Osteocyte (in vitro differentiated cells): ENCODE measurements at places on chromosomes 12 and 14. TPM values are rescaled to one million over a fixed set of nuclear protein-coding genes. Genes with fewer than 3 reads are reported as not detected.
A peak's percentile ranks its signal among the peaks of the same experiment; 100 is the strongest.

GALNT6 gene
- total RNA-seq, result 0.71 and 0.94 TPM in 2 replicates

GRCh38 chr12:98421316-98421715, 94.1 kb upstream of the TMPO start:
- no peak overlapping the region for H3K4me3 ChIP-seq
- H3K27me3 ChIP-seq, result no peaks in the 10 kb centered on the region
- no peaks in the 10 kb centered on the region for H3K36me3 ChIP-seq
- no peak for DNase-seq
- H3K27ac ChIP-seq, result no peak overlapping the region

TAS2R10 gene
- total RNA-seq, result 0.84 and 1.5 TPM in 2 replicates

- no peak overlapping the region for H3K4me3 ChIP-seq
- H3K27ac ChIP-seq, result no peak overlapping the region
- peaks cover 10% of the 10 kb centered on the region for H3K27me3 ChIP-seq
- DNase-seq, result no peak
- peaks cover 5% of the 10 kb centered on the region for H3K4me1 ChIP-seq
Observed at GRCh38 chr14:46582826-46583225, 68.8 kb downstream of the RPL10L start.

DNA sequence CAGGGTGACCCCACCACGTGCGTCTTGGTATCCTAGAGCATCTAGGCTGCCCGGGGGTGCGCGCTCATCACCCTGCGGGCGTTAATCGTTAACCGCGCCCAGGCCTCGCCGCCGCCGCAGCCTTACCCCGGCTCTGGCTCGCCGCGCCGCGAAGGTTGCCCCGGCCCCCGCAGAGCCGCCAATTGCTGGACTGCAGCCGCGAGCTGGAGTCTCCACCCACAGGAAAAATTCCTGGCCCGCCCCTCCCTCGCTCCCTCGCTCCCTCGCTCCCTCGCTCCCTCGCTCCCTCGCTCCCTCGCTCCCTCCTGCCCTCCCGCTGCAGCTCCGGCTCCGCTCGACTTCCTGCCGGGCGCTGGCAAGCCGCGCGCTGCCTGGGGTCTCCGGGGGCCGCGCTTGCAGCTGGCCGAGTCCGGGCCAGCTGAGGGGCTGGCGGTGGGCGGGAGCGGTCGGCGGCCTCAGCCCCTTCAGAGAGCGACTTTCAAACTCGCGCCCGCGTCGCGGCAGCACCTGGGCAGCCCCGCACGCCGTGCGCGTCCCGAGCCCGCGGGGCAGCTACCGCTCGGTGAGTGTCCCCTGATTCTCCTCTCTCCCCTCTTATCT, at the start of gene PLEKHG3:
Gene PLEKHG3, plus strand, starts transcription at position 282 of the 600 bp plus-strand sequence. CDS start 23,208 bp downstream, outside the sequence.
- DNase-seq, result peak; percentile 94
- H3K27me3 ChIP-seq, result no peaks in the 10 kb centered on the region
- peak within 1 kb of the TSS; percentile 81 for H3K27ac ChIP-seq
- H3K4me3 ChIP-seq, result peak within 1 kb of the TSS; percentile 84

DNA sequence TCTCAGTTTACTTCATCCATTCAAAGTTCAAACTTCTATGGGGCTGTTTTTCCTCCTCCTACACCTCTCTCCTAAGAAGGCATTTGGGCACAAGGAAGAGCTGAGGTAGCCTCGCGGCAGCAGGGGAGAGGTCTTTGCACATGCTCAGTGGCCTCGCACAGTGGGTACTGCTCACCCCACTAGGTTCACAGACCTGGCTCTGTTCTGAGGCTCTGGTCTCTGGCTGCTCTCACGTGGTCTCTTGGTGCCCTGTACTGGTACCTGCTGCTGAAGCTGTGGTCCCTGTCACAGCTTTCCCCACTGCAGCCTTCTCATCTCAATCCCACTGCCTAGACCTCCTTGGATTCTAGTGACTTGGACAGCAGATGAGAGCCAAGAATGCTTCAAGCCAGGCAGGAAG, 134.7 kb upstream of the CRY1 start:
- no peak for DNase-seq
- peaks cover 3% of the 10 kb centered on the region for H3K4me1 ChIP-seq
- H3K4me3 ChIP-seq, result no peak overlapping the region
- H3K27me3 ChIP-seq, result peaks cover 9% of the 10 kb centered on the region
- no peaks in the 10 kb centered on the region for H3K36me3 ChIP-seq

- no peak overlapping the region for H3K4me3 ChIP-seq
- no peak for DNase-seq
- no peaks in the 10 kb centered on the region for H3K27me3 ChIP-seq
Observed at GRCh38 chr14:22502551-22502950, 86.5 kb downstream of the DAD1 start.

AKAP6 gene
- 3.8 and 4.1 TPM in 2 replicates for total RNA-seq

GRCh38 chr12:125148316-125148715, 83.1 kb downstream of the AACS start:
- no peak for DNase-seq
- H3K27me3 ChIP-seq, result peaks cover 3% of the 10 kb centered on the region
- no peak overlapping the region for H3K4me3 ChIP-seq
- no peak overlapping the region for H3K27ac ChIP-seq
- H3K4me1 ChIP-seq, result no peaks in the 10 kb centered on the region
- H3K36me3 ChIP-seq, result no peaks in the 10 kb centered on the region

- no peak for DNase-seq
- H3K27me3 ChIP-seq, result no peaks in the 10 kb centered on the region
- no peak overlapping the region for H3K4me3 ChIP-seq
- no peak overlapping the region for H3K27ac ChIP-seq
- no peaks in the 10 kb centered on the region for H3K36me3 ChIP-seq
Observed at GRCh38 chr12:97967831-97968230, 505.2 kb downstream of the RMST start.

BIN2 gene
- not detected in 2 replicates for total RNA-seq

BCL11B gene
- total RNA-seq, result 0.16 and 0.18 TPM in 2 replicates

DNA sequence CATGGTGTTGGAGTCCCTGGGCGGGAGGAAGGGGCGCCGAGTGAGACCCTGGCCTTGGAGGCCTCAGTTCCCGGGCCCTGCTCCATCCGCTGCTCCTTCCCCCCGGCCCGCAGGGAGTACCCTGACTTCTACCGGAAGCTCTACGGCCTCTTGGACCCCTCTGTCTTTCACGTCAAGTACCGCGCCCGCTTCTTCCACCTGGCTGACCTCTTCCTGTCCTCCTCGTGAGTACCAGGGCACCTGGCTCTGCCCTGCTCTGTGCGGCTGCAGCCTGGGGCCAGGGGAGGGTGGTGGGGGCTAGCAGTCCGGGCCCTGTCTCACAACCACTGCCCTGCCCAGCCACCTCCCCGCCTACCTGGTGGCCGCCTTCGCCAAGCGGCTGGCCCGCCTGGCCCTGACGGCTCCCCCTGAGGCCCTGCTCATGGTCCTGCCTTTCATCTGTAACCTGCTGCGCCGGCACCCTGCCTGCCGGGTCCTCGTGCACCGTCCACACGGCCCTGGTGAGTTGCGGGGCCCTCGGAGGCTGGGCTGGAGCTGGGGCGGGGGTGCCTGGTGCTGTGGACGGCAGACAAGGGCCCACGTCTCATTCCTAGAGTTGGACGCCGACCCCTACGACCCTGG, 7.0 kb downstream of the NOC4L start:
- peaks cover under 1% of the 10 kb centered on the region for H3K4me1 ChIP-seq
- H3K4me3 ChIP-seq, result no peak overlapping the region
- H3K27me3 ChIP-seq, result no peaks in the 10 kb centered on the region
- H3K36me3 ChIP-seq, result no peaks in the 10 kb centered on the region
- no peak overlapping the region for H3K27ac ChIP-seq

GRCh38 chr12:78176643-78177042, 345.9 kb downstream of the NAV3 start:
- DNase-seq, result no peak
- H3K4me3 ChIP-seq, result no peak overlapping the region
- no peak overlapping the region for H3K27ac ChIP-seq
- no peaks in the 10 kb centered on the region for H3K36me3 ChIP-seq
- no peaks in the 10 kb centered on the region for H3K4me1 ChIP-seq
- no peaks in the 10 kb centered on the region for H3K27me3 ChIP-seq

- DNase-seq, result no peak
- no peaks in the 10 kb centered on the region for H3K36me3 ChIP-seq
- peak overlapping the region; percentile 50 for H3K27ac ChIP-seq
- peaks cover 53% of the 10 kb centered on the region for H3K4me1 ChIP-seq
- peaks cover 21% of the 10 kb centered on the region for H3K27me3 ChIP-seq
Observed at GRCh38 chr12:56838621-56839488, 75.7 kb downstream of the HSD17B6 start.

- peaks cover 2% of the 10 kb centered on the region for H3K4me1 ChIP-seq
- no peak overlapping the region for H3K4me3 ChIP-seq
- DNase-seq, result no peak
- no peaks in the 10 kb centered on the region for H3K36me3 ChIP-seq
Observed at GRCh38 chr12:92553389-92553788, 149.4 kb upstream of the PLEKHG7 start.

EMP1 gene
- total RNA-seq, result 163 and 170 TPM in 2 replicates

DNA sequence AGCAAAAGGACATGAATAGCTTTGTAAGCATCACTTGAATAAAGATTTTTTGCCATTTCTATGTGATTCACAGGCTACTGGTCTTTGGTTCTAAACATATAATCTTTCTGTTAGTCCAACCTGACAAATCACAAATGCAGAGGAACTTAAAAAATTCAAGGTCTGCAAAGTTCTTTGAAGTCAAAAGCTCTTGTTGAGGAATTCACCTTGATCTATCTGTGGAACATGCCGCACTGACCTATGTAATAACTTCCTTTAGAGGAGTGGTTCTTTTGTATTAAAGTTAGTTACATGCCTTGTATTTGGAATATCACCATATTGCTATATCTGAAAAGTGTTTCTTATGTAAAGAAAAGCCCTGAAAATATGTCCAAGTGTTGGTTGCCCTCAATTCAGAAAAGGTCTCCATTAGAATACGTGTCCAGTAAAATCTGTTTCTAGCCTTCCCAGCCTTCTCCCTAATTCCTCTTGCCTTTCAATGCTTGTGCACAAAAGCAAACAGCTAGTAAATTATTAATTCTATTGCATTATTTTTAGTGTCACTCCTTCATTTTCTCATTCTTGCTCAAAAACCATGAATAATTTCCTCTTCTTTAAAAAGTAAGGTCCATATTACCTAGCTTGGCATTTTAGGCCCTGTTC, 1192.8 kb downstream of the FLRT2 start:
- no peak overlapping the region for H3K27ac ChIP-seq
- no peaks in the 10 kb centered on the region for H3K36me3 ChIP-seq
- DNase-seq, result no peak
- H3K27me3 ChIP-seq, result no peaks in the 10 kb centered on the region

GRCh38 chr14:52618602-52619001, 66.0 kb downstream of the GPR137C start:
- H3K27ac ChIP-seq, result no peak overlapping the region
- no peaks in the 10 kb centered on the region for H3K27me3 ChIP-seq
- no peak for DNase-seq
- H3K36me3 ChIP-seq, result no peaks in the 10 kb centered on the region
- no peaks in the 10 kb centered on the region for H3K4me1 ChIP-seq

- H3K27me3 ChIP-seq, result no peaks in the 10 kb centered on the region
- H3K4me1 ChIP-seq, result no peaks in the 10 kb centered on the region
- H3K4me3 ChIP-seq, result no peak overlapping the region
- peaks cover 60% of the 10 kb centered on the region for H3K36me3 ChIP-seq
- H3K27ac ChIP-seq, result no peak overlapping the region
Observed at GRCh38 chr14:31106768-31107167, 80.6 kb upstream of the STRN3 start.

DNA sequence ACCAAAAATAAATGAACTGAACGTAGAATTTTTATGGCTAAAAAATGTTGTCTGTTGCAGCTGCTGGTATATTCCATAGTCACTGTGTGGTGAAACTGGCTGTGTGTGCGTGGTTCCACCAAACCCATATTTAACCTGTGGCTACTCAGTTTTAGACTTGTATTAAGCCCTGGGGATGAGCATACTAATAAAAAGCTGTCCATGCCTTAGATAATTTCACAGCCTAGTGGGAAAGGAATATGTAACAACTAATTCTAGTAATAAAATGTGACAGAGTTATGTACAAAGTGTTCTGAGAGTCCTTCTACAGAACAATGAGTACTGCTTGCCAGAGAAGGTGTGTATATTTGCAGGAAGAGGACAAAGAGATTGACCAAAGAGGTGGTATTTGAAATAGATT, 125.5 kb downstream of the TMTC3 start:
- no peaks in the 10 kb centered on the region for H3K4me1 ChIP-seq
- H3K4me3 ChIP-seq, result no peak overlapping the region
- no peaks in the 10 kb centered on the region for H3K36me3 ChIP-seq
- DNase-seq, result no peak

DNA sequence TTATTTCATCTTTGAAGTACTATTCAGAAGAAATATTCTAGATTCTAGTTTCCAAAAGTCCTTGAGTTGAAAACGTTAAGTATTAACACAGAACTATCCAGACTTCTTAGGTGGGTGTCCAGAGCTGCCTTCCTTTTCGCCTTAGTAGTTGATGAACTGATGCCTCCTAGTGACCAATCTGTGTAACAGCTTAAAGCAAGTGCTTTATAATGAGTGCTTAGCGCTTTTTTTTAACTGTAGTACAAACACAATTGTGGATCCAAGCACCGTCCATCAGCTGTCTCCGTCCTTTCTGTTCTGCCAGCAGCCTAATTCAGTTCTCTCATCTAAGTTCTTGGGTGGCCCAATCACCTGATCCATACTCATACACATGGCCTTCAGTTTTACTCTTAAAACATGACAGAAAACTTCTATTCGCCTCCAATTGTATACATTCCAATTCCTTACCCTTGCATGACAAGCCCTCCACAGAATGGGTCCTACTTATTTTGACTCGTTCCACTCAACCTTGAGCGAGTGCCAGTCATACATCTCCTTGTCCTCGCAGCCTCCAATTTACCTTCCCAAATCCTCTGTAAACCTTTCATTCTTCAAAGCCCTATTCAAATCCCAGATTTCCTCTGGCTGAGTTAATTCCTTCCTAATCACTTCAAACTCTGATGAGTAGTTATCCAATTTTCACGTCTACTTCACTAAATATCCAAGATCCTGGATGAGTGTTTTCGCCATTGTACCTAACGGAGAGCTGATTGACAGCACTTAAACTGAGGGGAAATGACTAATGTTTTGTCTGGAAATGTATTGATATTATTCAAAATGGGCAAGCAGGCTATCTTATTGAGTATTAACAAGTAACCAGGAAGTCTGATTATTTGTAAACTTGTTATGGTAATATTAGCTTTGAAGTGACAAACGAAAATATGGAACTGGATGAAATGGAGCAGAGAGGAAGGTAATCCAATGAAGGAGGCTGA, 5.8 kb upstream of the PHLDA1 start:
- DNase-seq, result no peak
- no peak overlapping the region for H3K4me3 ChIP-seq
- H3K36me3 ChIP-seq, result peaks cover 3% of the 10 kb centered on the region
- H3K27me3 ChIP-seq, result no peaks in the 10 kb centered on the region
- peaks cover 33% of the 10 kb centered on the region for H3K4me1 ChIP-seq

- peaks cover 11% of the 10 kb centered on the region for H3K27me3 ChIP-seq
- H3K27ac ChIP-seq, result no peak overlapping the region
- no peaks in the 10 kb centered on the region for H3K36me3 ChIP-seq
- DNase-seq, result no peak
- no peak overlapping the region for H3K4me3 ChIP-seq
Observed at GRCh38 chr12:13316587-13317246, 120.2 kb downstream of the EMP1 start.

GRCh38 chr14:74685921-74686678, 26.8 kb downstream of the AREL1 start:
- no peaks in the 10 kb centered on the region for H3K4me1 ChIP-seq
- peaks cover 50% of the 10 kb centered on the region for H3K36me3 ChIP-seq

LTB4R2 gene
- total RNA-seq, result 12.5 and 14.9 TPM in 2 replicates

GRCh38 chr12:109264943-109265650, 44.0 kb downstream of the FOXN4 start:
- no peaks in the 10 kb centered on the region for H3K4me1 ChIP-seq
- H3K4me3 ChIP-seq, result no peak overlapping the region
- H3K36me3 ChIP-seq, result peaks cover 4% of the 10 kb centered on the region

- H3K27ac ChIP-seq, result no peak overlapping the region
Observed at GRCh38 chr14:50573862-50574261, 13.9 kb downstream of the ATL1 start.
